Activated CD4-positive, CD25-positive, alpha-beta regulatory T cell (primary cell): ENCODE measurements at places on chromosomes 16 and 17.

DNA sequence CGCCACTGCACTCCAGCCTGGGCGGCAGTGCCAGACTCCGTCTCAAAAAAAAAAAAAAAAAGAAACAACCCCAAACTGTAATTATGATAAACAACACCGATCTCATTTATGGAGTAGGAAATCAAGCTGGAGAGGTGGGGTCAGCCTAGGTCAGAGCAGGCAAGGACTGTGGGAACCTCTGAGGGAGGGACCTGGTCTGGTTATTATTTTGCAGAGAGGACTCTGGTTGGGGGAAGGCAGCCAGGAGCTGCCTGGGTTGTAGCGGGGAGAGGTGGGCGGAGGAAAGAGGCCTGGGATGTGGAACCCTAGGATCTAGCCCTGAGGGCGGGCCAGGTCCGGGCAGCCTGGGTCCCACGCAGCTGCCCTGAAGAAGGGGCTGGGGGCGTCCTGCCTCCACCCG is 10.9 kb upstream of the HS3ST6 start:
- DNase-seq: no peak

DNA sequence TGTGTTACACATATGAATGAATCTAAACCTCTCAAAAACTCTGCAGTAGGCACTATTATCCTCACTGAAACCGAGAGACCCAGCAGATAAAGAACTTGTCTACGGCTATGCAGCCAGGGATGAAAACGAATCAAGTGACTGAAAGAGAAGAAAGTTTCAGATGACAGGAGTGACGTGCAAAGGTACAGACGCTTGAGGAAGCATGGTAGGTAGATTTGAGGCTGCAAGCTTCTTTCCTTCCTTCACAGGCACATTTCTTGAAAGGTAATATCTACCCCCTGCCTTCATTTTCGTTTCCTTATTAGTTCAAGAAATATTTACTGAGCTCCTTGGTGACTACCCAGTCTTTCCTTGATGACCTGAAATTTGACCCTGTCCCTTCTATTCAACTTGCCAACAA is 211.5 kb upstream of the AXIN2 start:
- no peak for DNase-seq

DNA sequence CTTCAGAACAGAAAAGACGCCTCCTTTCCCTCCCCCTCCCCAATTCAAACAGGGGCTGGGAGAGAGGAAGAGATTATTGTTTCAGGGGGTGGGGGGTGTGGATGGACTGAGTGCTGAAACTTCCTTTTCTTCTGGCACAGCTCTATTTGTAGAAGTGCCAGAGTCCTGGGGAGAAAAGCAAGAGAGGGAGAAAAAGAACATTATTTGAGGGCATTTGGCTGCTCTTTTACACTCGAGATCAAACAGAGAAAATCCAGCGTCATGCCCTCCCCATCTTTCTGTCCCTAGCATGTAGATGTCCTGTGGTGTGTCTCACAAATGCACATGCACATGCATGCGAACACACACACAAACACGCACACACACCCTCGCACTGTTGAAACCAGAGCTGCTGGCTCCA is 13.0 kb downstream of the ARL4D start:
- no peak for DNase-seq

GRCh38 chr16:52650318-52650717 is 103.4 kb upstream of the TOX3 start:
- DNase-seq: no peak

- DNase-seq: no peak
These were observed 789.9 kb upstream of the KIF2B start for GRCh38 chr17:53032861-53033271.

- DNase-seq: no peak
These were observed 996 bp downstream of the MLKL start for GRCh38 chr16:74699666-74700065.

- DNase-seq: no peak
These were observed 484.5 kb upstream of the ERCC4 start for GRCh38 chr16:13435415-13435814.

- no peak for DNase-seq
These were observed 62.3 kb upstream of the MAF start for GRCh38 chr16:79662669-79663313.

DNA sequence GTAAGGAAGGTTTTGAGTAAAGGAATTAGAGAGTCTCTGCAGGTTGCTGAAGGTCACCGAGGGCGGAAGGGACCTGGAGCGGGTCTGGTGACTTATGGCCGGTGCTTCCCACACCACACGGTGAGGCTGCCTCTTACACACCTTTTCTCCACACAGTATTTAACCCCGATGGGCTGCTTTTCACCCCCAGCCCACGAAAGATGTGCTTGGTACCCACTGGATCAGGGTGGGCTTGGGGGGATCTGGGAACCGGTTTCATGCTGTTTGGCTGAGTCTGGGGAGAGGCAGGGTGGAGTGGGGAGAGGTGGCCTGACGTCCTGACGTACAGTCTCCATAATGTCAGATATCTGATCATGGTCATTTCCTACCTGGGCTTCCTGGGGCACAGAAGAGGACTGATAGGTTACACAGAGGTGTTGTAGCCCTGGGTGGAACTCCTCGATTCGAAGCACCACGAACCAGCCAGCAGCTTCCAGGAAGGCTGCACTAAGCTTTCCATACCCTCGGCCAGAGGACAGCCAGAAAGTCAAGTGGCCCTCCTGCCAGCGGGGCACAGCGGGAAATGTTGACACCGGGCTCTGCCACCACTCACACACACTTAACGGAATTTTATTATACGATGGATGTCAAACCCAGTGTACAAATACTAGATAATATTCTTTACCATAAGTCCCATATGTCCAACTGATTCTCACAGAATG is 34.0 kb downstream of the OR1D5 start:
- DNase-seq: no peak

DNA sequence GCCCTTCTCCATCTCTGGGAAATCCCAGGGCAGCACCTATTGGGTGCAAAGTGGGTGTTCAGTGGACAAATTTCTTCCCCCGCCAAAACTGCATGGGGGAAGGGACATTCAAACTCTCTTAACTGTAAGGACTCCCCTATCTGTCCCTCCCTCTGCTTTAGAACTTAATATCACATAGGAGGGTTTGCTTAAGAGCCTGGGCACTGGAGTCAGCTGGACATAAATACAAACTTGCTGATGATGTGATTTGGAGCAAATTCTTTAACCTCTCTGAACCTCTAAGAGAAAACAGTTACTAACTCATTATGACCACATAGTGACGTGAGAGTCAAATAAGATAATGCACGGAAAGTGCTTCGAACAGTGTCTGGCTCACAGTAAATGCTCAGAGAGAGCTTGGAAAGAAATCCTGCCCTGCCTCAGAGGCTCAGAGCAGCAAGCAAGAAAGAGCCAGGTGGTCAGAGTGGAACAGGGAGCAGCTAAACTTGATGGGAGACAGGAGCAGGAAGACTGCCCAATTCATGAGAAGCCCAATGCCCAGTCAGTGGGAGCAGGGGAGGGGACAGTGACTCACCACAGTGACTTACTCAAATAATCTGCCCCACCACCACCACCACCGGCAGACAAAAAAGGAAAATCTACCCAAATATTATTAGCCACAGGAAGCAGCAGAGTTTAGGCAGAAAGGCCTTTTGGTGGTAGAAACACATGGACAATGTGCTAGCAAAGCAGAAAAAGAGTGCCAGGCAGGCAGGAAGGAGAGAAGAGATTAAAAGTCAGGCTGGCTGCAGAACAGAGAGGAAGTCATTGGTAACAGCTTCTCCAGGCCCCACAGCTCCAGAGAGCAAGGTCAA is 23.9 kb upstream of the CCL1 start:
- DNase-seq: no peak

- DNase-seq: no peak
These were observed 19.6 kb upstream of the PDK2 start for GRCh38 chr17:50075446-50076032.

DNA sequence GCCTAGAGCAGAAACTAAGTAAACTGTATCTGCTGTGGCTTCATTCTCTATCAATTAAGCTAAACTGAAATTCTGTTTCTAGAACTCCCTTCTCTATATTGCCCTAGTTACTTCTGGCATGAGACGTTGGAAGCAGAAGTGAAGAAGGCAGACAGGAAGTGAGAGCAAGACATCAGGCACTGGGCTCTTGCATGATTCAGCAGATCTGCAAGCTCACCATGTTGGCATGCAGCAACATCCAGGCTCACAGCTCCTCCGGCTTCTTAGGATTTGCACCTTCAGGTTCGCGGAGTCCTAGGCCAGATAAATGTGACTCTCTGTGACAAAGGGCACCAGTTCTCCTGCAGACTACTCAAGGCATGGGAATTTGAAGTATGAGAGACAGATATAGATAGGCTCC is 148.3 kb downstream of the CDH8 start:
- DNase-seq: no peak

DNA sequence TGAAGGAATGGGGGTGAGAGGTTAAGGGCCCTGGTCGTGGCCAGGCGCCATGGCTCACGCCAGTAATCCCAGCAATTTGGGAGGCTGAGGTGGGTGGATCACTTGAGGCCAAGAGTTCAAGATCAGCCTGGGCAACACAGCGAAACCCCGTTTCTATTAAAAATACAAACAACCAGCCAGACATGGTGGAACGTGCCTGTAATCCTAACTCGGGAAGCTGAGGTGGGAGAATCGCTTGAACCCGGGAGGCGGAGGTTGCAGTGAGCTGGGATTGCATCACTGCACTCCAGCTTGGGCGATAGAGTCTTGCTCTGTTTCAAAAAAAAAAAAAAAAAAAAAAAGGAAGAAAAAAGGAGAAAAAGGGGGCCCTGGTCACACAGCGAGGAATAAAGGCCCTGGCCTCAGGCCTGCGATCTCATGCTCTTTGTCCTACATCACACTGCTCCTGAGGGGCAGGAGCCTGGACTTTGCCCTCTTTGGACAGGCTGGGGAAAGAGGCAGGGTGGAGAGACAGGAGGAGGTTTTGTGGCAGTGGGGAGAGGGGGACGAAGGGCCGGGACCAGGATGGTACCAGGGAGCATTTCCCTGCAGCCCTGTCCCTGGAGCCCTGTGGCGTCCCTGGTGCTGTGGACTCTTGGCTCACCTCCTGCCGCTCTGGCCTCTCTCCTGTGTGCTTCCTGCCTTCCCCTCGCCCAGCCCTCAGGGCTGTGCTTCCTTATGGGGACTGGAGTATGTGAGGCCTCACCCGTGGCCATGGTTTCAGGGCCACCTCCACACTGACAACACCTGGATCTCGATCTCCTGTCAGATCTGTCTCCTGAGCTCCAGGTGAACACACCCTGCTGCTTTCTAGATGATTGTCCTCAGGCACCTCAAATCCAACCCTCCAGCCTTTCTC is 19.7 kb upstream of the SLC25A19 start:
- no peak for DNase-seq

- no peak for DNase-seq
These were observed 1.0 kb downstream of the RHBDF2 start for GRCh38 chr17:76500074-76500746.

GRCh38 chr17:56979091-56979480 is 1.2 kb downstream of the SCPEP1 start:
- no peak for DNase-seq

- no peak for DNase-seq
These were observed 10.7 kb downstream of the CRHR1 start for GRCh38 chr17:45794840-45795239.

GRCh38 chr16:89858973-89859614 is 14.3 kb upstream of the TCF25 start:
- DNase-seq: no peak

GRCh38 chr16:68762996-68763756 is 26.1 kb downstream of the CDH1 start:
- DNase-seq: no peak

DNA sequence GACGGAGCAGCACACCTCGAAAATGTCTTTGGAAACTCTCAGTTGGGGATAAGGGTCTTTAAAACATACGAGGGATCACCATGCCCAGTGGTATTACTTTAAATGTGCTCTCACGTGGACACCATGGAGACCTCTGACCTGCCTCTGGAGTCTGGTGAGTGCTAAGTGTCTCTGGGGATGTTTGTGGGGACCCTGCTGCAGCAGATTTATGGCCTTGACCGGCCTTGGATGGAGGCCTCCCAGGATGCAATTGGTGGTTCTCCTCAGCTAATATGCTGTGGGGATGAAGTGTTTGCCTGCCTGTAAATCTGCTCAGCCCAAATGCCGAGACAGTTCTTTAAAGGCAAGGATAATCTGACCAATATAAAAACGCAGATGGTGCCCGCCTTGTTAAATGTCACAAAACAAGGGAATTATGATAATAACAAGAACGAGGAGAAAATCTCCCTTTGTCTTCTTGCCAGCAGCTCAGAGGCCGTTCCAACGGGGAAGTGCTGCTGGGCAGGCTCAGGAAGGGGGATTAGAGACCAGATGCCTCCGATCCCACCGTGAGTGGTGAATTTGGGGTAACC is 154.4 kb downstream of the ABCC12 start:
- DNase-seq: no peak

DNA sequence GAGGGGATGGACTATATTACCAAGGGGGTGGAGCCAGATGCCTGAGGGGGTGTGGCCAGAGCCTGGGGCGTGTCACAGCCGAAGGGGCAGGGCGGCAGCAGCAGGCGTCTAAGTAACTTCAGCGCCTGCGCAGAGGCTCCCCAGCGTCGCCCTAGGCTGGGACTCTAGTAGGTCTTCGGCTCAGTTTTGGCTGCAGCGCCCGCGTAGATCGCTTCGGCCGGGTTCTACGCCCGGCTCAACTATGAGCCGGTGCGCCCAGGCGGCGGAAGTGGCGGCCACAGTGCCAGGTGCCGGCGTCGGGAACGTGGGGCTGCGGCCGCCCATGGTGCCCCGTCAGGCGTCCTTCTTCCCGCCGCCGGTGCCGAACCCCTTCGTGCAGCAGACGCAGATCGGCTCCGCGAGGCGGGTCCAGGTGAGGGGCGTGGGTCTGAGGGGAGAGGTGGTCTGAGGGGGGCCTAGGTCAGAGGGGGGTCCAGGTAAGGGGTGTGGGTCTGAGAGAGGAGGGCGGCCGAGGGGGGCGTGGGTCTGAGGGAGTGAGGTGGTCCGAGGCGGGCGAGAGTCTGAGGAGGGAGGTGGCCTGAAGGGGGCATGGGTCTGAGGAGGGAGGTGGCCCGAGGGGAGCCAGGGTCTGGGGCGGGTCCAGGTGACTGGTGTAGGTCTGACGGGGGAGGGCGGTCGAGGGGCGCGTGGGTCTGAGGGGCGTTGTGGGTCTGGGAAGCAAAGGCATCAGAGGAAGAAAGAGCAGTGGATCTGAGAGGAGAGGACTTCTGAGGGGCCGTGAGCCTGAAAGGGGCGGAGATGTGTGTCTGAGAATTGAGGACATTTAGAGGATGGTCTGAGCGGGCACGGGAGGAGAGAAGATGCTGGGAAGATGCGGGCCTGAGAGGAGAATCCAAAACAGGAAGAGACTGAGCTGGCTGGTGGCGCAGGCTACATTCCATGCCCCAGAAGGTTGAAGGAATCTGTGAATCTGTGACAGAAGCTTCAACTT is at the start of gene LPCAT2:
LPCAT2 (plus strand) TSS at position 132 of the 991 bp plus-strand sequence; CDS start at position 242, 110 bp downstream.
- no peak for DNase-seq

- DNase-seq: no peak
These were observed 16.7 kb downstream of the ERCC4 start for GRCh38 chr16:13936596-13937081.
